ENCODE measurements at places on chromosomes 3 and 15.

DNA sequence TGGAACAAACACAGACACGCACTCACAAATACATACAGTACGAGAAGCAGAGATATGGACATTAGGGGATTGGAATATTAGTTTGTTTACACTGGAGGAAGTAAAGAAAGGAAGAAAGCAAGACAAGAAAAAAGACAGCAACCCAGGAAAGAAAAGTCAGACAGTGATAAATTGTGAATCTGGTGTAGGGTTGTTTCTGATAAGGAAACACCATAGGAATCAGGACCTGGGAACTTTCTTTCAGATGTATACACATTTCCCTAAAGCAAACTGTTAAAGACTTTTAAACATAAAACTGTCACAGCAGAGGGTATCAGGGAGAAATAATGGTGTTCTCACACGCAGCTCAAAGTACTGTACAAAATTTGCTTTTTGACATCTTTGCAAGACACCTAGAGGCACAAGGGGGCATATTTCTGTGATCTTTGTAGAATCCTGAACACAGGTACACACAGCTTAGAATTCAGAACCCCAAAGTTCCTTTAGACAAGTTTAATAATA, 153.7 kb downstream of the TUSC7 start:
- DNase-seq, result no peak

- DNase-seq, result no peak
Observed at GRCh38 chr3:106913111-106913698, 464.0 kb upstream of the CCDC54 start.

- no peak for DNase-seq
Observed at GRCh38 chr3:130918328-130918727, 24.4 kb downstream of the ATP2C1 start.

DNA sequence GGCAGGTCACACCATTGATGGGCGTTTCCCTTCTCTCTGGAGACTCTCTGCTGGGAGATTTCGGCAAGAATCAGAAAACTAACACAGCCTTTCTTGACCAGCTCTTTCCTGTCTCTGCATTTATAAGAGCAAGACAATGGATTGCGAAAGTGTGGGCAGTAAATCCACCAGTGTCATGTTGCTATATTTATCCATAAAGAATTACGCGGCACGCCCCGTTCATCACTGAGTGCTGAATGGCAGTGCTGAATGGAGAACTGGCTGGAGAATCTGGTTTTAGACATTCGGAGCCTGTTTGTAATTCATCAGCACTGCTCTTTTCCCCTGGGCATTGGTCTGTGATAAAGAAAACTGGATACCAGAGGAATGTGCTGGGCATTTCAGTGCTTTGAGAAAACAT, 2.0 kb upstream of the CEMIP start:
- no peak for DNase-seq

DNA sequence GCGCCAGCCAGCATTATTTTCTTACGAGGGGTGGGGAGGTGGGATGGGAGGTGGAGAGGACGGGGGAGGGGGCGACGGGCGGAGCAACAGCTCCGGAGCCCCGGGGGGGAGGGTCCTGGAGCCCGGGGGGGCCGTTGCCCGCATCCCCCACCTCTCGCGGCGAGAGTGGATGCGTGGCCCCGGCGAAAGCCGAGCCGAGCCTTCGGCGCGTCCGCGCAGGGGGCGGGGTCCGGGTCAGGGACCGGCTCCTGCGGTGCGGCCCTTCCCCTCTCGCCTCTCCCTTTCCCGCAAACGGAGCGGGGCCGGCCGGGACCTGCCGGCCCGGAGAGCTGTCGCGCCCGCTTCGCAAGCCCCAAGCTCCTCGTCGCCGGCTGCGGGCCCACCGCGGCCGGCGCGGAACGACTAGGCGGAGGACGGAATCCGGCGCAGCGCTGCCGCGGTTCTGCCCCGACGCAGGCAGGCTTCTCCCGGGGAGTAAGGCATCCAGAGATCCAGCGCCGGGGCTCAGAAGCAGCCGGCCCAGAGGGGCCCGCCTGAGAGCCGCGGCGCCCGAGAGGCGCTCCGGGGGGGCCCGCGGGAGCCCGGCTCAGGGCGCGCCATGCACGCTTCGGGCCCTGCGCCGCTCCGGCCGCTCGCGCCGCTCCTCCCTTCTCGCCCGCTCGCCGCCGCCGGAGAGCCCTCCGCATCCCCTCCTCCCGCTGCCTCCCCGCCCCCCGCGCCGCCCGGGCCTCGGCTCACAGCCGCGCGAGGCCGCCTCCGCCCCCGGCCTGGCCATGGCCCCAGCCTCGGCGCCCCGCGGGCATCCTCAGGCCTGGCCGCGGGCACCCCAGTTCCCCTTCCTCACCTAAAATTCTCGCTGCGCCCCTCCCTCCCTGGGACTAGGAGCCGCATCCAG, 459 bp upstream of the ADCY5 start:
- DNase-seq, result no peak

GRCh38 chr3:179473565-179473964, 22.3 kb upstream of the GNB4 start:
- DNase-seq, result no peak

DNA sequence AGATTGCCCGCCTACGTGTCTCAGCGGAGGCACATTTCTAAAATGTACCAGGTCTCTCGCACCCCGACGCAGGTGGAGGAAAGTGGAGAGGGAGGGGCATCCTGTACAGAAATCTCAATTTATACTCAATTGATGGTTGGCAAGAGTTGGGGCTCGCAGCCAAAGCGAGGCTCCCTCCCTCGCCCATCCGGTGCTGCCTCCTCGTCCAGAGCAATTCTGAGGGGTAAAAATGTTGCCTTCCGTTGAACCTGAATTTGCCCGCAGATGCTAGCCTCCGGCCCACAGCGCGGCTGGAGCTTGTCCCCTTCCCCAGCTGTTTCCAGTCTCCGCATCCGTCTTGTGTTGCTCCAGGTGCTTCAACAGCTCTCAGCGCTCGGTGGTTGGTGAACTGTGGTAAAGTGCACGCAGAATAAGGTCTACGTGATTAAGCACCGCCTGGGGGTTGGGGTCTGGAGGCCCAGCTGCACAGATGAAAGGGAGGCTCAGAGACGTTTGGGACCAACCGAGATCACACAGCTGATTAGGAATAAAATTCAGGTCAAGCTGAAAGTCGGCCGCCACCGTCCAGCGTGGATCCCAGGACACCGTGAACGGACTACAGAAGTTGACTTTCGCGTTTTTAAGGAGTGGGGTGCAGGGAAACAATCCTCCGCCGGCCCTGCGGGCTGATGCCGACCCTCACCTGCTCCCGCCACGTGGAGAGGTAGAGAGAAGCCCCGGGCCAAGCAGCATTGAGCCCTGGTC, 846 bp upstream of the POLG start:
- DNase-seq, result no peak

DNA sequence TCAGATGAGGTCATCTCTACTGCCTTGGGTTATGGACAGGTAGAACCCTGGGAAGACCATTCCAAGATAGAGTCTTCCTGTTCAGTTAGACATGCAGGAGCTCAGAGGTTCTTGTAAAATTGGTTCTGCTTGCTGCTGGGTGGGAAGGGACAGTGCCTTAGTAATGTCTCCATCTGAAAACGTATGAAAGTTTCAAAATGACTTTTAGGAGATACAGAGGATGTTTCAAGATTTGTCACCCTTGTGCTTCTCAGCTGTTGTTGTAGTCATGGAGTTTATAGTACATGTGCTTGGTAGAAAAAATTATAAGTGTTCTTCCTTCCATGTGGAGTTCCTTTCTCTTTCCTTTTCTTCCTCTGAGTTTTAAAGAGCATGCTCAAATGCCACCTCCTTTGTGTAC, 885.2 kb upstream of the CFAP20DC start:
- DNase-seq, result no peak

DNA sequence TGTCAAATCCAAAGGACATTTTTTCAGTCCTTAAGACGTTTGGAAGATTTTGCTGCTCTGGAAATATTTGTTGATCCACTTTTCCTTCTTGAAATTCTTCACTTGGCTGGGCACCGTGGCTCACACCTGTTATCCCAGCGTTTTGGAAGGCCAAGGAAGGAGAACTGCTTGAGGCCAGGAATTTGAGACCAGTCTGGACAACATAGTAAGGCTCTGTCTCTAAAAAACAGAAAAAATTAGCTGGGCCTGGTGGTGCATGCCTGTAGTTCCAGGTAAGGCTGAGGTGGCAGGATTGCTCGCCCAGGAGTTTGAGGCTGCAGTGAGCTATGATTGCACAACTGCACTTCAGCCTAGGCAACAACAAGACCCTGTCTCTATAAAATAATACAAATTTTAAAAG, 173.9 kb upstream of the MITF start:
- no peak for DNase-seq

- DNase-seq, result no peak
Observed at GRCh38 chr3:171266034-171266739, 194.0 kb downstream of the TNIK start.

DNA sequence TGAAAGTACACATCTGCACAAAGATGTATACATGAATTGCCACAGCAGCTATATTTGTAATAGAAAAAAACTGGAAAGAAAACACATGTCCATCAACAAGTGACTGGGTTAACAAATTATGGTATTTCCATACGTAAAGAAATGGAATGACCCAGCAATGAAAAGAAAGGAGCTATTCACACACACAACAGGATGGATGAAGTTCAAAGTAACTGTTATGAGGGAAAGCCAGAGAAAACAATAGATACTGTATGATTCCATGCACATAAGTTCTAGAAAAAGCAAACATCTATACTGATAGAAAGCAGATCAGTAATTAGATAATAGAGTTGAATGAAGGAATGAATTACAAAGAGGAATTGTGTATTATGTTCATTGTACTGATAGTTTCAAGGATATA, 152.0 kb downstream of the SCAPER start:
- DNase-seq, result no peak

DNA sequence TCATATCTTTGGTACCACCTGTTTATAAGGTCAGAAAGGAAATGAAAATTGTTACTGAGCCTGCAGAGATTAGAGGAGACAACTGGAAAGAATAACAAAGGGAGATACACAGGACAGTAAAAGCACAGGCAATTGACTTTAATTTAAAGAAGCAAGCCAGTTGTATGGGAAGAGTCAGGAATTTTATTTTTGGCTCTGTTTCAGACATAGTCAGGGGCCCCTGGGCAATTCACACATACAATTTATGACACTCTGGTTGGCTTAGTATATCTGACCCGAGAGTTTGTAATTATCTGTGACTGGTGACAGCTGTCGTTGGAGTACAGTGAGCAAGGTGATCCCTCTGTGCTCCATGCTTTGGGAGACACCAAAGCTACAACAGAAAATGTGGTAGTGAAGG, 591.9 kb upstream of the NECTIN3 start:
- no peak for DNase-seq

DNA sequence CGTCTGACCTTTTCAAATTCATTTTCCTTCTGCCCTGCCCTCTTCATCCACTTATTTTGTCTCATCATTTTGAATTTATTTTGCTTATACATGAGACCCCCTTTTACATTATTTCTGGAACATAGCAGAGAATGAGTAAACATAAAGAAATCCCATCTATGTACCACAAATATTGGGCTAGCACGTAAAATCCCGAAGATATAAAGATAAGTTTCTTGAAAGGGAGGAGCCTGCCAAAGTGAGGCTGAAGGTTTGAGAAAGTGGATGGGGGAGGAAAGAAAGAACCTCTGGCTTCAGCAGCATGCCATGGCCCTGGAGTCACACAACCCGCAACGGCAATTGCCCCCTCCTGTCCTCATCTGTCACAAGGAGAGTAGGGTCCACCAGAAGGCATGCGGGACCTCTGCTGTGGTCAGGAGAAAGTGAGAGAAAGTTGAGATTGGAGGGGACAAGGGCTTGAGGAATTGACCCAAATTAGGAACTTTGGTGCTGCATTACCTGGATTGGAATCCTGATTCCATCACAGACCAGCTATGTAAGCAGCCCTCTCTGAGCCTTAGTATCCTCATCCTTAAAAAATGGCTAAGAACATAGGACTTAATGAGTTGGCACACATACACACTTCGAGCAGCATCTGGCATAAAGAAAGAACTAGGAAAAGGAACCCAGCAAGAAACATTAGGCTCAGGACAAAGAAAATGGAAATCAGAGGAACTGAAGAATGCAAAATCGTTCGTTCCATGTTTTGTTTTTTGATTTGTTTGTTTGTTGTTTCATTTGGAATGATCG, 53.7 kb upstream of the GYG1 start:
- no peak for DNase-seq

GRCh38 chr15:56440214-56440770, 24.6 kb downstream of the MNS1 start:
- no peak for DNase-seq

DNA sequence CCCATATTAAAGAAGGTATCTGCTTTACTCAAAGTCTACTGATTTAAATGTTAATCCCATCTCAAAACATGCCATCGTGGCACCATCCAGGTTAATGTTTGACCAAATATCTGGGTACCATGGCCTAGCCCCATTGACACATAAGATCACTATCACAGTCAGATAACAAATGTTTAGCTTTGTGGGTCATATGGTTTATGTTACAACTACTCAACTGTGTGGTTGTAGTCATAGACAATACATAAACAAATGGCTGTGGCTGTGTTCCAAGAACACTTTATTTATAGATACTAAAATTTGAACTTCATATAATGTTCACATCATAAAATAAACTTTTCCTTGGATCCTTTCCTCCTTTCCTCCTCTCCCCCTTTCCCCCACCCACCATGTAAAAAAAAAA, 9.8 kb upstream of the SNRPN start:
- DNase-seq, result no peak

DNA sequence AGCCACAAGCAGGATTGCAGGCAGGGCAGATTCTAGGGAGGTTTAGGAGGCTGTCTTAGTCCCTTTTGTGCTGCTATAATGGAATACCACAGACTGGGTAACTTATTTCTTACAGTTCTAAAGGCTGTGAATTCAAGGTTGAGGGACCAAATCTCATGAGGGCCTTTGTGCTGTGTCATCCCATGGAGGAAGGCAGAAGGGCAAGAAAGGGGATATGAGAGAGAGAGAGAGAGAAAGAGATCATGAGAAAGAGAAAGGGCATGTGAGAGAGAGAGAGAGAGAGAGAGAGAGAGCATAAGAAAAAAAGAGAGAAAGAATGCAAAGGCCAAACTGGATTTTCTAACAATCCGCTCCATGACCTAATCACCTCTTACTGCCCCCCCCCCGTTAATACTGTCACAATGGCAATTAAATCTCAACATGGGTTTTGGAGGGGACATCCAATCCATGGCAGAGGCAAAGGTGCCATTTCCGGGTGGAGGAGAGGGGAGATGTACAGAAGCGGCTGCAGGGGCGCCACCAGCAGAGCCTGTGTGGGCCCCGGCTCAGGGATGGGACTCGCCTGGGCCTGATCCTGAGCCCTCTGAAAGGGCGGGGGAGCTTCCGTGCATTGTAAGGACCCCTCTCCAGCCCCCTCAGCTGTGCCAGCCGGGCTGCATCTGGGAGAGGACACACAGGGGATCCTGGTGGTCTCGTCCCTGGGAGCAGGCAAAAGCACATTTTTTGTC, 20.5 kb downstream of the MRPS11 start:
- no peak for DNase-seq

- no peak for DNase-seq
Observed at GRCh38 chr3:31829826-31830426, 151.1 kb downstream of the OSBPL10 start.

Measured in activated CD4-positive, alpha-beta T cell treated with anti-CD3 and anti-CD28 coated beads, Interleukin-2, amount 50 U/mL, for 4 hours (primary cell).